Activated naive CD8-positive, alpha-beta T cell treated with anti-CD3 and anti-CD28 coated beads for 36 hours (primary cell): ENCODE measurements at places on chromosomes 3 and 15. TPM values are rescaled to one million over a fixed set of nuclear protein-coding genes. Genes with fewer than 3 reads are reported as not detected.

GRCh38 chr15:85646538-85647091 lies 148.1 kb downstream of the KLHL25 start:
- no peaks in the 10 kb centered on the region for H3K27me3 ChIP-seq
- no peak for DNase-seq
- H3K4me1 ChIP-seq = peaks cover 56% of the 10 kb centered on the region
- peak overlapping the region; percentile 77 for H3K27ac ChIP-seq
- peaks cover 43% of the 10 kb centered on the region for H3K36me3 ChIP-seq

- H3K36me3 ChIP-seq = peaks cover 3% of the 10 kb centered on the region
- DNase-seq = no peak
- no peaks in the 10 kb centered on the region for H3K4me1 ChIP-seq
- H3K27ac ChIP-seq = no peak overlapping the region
- no peaks in the 10 kb centered on the region for H3K27me3 ChIP-seq
- H3K4me3 ChIP-seq = no peak overlapping the region
These were observed 83.6 kb downstream of the TIGIT start for GRCh38 chr3:114377426-114377825.

DNA sequence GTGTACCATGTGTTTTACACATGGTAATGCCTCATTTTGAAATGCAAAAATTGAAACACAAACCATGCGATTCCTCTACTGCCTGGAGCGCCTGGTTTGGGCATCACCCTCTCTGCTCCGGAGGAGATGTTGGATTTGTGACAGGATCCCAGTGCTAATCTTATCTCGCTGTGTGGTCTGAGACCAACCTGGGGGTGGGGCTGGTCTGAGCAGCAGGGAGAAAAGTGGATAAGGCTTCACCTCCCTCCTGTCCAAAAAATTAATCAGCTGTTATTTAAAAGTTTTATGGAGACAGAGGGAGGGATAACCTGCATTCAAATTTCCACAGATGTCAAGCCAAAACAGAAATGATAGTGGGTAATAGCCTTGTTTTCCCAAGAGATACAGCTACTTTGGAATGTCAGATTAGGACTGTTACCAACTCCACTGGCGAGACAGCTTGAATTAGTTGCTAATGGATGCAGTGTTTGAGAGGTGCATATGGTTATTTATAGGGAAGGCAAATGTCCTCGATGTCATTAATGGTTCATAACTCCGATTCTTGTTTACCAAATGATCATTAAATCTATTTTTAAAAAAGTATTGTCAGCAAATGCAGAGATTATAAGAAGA lies 54.0 kb upstream of the SKOR1 start:
- no peak overlapping the region for H3K27ac ChIP-seq
- H3K36me3 ChIP-seq = peaks cover 6% of the 10 kb centered on the region
- no peak for DNase-seq
- H3K4me3 ChIP-seq = no peak overlapping the region
- H3K27me3 ChIP-seq = no peaks in the 10 kb centered on the region

- H3K4me1 ChIP-seq = peaks cover 31% of the 10 kb centered on the region
- peak overlapping the region; percentile 94 for H3K27ac ChIP-seq
- H3K36me3 ChIP-seq = peaks cover 32% of the 10 kb centered on the region
- peak overlapping the region; percentile 93 for H3K4me3 ChIP-seq
- DNase-seq = peak; percentile 14
- no peaks in the 10 kb centered on the region for H3K27me3 ChIP-seq
These were observed 2.1 kb downstream of the ATP11B start for GRCh38 chr3:182795389-182795782.

DNA sequence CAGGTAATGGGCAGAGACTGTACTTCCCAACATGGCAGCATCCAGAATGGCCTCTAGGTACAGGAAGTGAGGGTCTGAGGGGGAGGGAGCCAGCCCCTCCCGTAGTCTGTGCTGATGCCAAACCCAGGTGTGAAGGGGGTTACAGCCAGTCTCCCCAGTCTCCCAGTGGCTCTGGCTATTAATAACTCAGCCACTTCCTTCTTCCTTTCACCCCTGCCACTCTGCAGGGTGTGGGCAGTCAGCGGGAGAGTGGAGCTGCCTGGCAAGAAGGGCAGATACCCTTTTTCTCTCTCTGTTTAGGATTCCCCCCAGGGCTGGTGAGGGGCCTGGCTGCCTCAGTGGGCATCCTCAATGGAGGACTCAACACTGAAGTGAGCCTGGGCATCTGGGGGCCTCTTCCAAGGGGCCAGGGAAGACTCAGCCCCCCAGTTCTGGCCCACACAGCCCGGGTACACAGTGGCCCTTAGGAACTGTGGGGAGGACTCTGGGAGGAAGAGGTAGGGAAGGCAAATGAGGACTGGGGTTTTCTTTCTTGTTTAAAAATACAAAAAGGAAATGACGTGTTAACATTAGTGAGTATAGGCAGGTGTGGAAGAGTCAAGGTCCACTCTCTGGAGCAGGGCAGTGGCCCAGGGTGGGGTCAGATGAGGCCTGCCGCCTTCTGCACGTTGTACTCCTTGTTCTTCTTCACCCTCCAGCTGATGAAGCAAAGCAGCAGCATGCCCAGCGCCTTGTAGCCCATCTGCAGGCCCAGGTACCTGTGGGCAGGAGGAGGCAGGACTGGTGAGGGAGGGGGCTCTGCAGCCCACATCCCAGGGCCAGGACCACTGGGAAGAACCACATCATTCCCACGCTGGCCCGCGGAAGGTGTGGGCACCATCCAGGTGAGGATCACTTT lies 38.6 kb upstream of the RAB6B start:
- H3K27me3 ChIP-seq = peaks cover under 1% of the 10 kb centered on the region
- H3K27ac ChIP-seq = no peak overlapping the region
- H3K4me1 ChIP-seq = no peaks in the 10 kb centered on the region
- no peak overlapping the region for H3K4me3 ChIP-seq

DNA sequence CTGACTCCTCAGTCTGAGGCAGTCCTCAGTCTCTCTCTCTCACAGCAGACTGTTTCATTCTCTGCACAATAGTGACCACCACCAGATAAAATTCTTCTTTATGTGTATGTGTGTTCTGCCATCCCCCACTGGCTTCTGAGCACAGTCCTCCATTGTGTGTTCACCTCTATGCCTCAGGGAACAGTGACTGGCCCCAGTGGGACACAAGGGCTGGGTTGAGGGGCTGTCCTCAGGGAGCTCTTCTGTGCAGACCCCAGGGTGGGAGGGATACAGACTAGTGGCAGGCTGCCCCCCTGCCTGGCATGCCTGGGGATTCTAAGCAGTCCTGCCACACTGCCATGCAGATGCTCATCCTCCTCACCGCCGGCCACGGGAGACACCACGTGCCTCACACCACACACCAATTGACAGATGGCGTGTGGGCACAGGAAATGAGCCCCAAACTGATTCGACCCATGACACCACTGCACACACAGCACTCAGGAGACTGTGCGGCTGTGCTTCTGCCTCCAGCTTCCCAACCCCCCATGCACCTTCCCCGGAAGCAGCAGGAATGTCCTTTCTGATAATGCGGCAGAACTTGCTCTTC lies 237.6 kb upstream of the CHRNA7 start:
- H3K27me3 ChIP-seq = no peaks in the 10 kb centered on the region
- DNase-seq = no peak
- no peaks in the 10 kb centered on the region for H3K36me3 ChIP-seq
- no peaks in the 10 kb centered on the region for H3K4me1 ChIP-seq
- H3K27ac ChIP-seq = no peak overlapping the region

GRCh38 chr3:98388147-98388546 lies 2.3 kb upstream of the OR5K3 start:
- no peak overlapping the region for H3K4me3 ChIP-seq
- no peak for DNase-seq
- no peaks in the 10 kb centered on the region for H3K4me1 ChIP-seq

DNA sequence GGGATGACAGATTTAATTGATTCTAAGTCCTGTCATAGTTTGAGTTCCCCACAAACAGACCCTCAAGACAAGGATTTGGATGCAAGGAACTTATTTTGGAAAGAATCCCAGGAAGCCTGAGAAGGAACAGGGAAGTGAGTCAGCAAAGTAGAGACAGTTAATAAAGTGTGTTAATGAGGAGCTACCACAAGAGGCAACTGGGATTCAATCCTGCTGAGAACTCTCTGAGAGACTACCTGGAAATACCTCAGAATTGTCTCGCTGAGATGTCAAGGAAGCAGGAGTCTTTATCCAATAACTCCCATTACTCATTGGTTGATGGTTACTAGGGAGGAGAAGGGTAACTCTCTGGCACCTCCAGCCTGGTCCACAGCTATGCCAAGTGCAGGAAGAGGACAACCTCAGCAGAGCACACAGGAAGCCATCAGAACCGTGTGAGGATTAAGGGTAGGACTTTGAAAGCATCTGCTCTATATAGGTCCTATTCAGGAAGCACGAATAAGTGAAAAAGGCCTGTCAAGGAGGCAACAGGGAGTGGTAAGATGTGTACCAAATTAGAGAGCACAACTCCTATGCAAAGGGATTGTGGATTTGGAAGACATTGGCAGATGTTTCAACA lies 311.1 kb upstream of the KCNH8 start:
- no peak for DNase-seq
- no peaks in the 10 kb centered on the region for H3K36me3 ChIP-seq
- H3K27ac ChIP-seq = no peak overlapping the region
- no peak overlapping the region for H3K4me3 ChIP-seq
- H3K27me3 ChIP-seq = no peaks in the 10 kb centered on the region

- peak overlapping the region; percentile 78 for H3K27ac ChIP-seq
- H3K27me3 ChIP-seq = no peaks in the 10 kb centered on the region
These were observed 18.8 kb downstream of the TFRC start for GRCh38 chr3:196063049-196063448.

DNA sequence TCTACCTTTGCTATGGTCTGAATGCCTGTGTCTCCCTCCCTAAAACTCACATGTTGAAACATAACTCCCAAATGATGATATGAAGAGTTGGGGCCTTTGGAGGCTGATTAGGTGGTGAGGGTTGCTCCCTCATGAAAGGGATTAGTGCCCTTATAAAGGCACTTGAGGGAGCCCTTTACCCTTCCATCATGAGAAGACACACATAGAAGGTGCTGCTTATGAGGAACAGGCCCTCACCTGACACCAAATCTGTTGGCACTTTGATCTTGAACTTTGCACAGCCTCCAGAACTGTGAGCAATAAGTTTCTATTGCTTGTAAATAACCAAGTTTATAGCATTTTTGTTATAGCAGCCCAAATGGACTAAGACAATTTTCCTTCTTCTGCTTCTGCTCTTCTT lies 76.2 kb upstream of the ADAMTS9 start:
- H3K27ac ChIP-seq = no peak overlapping the region
- no peak overlapping the region for H3K4me3 ChIP-seq
- no peaks in the 10 kb centered on the region for H3K27me3 ChIP-seq
- no peaks in the 10 kb centered on the region for H3K36me3 ChIP-seq

- no peaks in the 10 kb centered on the region for H3K36me3 ChIP-seq
- H3K4me1 ChIP-seq = peaks cover 13% of the 10 kb centered on the region
- no peaks in the 10 kb centered on the region for H3K27me3 ChIP-seq
- H3K4me3 ChIP-seq = peak overlapping the region; percentile 12
These were observed 880.2 kb downstream of the ROBO1 start for GRCh38 chr3:78887547-78888011.

GRCh38 chr15:57213862-57214261 lies 162.4 kb upstream of the CGNL1 start:
- H3K4me1 ChIP-seq = peaks cover 28% of the 10 kb centered on the region
- H3K27ac ChIP-seq = no peak overlapping the region
- no peak for DNase-seq
- H3K27me3 ChIP-seq = no peaks in the 10 kb centered on the region
- H3K4me3 ChIP-seq = no peak overlapping the region

CLDN16 gene
- total RNA-seq = not detected

SLC12A1 gene
- total RNA-seq = not detected

CAMP gene
- total RNA-seq = not detected
